Activated T-helper 9 cell treated with anti-CD3 and anti-CD28 coated beads, Interleukin-2, amount 50 U/mL, for 16 hours (primary cell): ENCODE measurements at places on chromosomes 12 and 14.

- DNase-seq, result no peak
Observed at GRCh38 chr12:51825216-51825615, 23.3 kb downstream of the FIGNL2 start.

DNA sequence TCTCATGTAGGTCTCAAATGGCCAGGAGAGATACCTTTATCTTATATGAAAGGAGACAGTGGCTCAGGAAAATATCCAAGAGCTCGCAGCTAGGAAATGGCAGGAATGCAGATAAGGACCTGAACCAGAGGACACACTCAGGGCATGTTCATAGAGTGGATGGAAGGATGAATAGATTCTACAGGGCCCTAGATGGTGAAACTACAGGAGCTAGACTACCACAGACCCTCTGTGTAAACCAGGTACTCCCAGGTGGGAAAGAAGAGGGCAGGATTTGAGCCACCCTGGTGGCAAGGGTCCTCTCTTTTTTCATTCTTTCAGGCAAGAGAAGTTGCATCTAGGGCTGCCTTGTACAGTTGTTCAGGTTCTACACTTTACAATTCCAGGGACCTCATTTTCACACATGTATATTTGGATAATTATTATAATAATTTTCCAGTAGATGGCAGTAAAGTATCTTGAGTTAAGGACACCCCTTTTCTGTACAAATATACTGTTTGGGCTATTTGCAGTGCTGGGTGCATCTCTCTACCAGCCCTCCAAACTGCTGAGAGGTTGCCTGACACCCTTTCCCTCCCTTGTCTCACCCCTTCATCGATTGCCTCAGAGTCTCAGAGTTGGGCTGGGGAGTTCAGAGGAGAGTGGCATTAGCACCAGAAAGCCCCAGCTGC is 10.5 kb upstream of the ZDHHC22 start:
- no peak for DNase-seq

- DNase-seq, result no peak
Observed at GRCh38 chr12:103824845-103825244, 16.2 kb downstream of the NT5DC3 start.

DNA sequence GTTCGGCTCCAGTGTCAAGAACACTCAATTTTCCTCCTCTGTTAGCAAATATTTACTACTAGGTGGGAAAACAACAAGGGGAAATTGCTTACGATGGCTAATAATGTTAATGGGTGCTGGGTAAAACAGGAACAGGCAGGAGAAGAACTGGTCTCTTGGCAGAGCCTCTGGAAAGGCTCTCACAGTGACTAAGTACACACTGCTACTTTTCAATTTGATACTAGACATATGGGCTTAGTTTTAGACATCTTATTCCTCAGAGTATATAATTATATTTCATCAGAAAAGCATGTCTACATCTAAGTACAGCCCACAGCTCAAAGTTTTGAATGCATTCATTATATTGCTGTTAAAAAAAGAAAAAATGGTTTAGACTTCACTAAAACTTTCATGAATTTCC is 65.4 kb upstream of the SAV1 start:
- no peak for DNase-seq

DNA sequence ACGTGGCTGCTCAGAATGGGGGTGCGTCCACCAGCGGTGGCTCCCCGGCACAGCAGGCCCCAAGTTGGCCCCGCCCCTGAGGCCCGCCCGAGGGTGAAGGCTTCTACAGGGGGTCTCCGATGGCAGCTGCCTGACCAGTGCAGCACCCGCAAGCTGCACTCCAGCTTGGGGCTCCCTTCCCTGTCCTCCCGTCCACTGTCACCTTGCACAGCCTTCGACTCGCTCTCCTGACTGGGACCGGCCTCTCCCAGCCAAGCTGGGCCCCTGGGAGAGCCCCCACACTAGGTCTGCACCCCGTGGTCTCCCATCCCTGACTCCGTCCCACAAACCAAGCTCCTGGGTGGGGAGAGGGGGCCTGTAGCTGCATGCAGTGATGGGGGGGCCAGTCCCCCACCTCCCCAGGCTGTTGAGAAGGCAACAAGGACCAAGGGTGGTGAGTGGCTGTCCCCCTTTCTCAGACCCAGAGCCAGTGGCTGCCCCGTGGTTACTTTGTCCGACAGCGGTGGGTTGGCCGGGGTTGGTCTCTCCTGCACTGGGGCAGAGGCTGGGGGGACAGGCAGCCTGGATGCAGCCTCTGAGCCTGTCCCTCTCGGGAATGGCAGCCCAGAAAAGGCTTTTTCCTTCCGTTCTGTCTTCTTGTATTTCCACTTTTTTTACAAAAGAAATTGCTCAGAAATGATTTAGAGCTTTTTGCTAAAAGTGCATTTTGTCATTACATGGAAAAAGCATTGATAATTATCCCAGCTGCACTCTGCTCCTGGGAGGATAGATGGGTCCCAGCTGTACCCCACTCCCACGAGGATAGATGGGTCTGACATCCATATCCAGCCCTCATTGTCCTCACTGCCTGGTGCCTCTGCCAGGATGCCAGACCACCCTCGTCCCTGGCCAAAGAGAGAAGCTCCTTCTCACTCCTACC is 217.0 kb downstream of the KIF26A start:
- DNase-seq, result no peak

DNA sequence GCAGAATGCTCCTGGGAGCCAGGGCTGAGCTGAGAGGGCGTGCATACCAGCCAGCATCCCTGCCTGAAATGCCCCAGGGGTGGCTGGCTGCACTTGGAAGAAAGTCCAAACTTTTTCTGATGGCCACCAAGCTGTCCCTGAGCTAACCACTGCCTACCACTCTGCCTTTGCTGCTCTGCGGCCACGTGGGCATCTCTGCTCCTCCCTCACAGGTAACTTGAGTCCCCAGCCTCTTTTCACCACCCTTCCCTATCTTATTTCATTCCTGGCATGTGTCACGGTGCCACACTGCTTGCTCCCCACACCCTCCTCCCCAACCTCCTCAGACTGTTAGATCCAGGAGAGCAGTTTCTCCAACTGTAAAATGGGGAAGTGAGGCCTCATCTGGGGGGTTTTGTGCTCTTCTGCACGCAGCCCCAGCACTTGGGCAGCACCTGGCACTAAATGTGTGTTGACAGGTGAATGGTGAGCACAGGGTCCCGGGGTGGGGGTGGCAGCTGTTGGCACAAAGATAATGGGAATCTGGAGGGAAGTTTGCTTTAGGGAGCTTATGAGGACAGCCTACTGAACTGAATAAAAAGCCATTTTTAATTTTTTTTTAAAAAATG is 113.0 kb downstream of the GLT1D1 start:
- no peak for DNase-seq

DNA sequence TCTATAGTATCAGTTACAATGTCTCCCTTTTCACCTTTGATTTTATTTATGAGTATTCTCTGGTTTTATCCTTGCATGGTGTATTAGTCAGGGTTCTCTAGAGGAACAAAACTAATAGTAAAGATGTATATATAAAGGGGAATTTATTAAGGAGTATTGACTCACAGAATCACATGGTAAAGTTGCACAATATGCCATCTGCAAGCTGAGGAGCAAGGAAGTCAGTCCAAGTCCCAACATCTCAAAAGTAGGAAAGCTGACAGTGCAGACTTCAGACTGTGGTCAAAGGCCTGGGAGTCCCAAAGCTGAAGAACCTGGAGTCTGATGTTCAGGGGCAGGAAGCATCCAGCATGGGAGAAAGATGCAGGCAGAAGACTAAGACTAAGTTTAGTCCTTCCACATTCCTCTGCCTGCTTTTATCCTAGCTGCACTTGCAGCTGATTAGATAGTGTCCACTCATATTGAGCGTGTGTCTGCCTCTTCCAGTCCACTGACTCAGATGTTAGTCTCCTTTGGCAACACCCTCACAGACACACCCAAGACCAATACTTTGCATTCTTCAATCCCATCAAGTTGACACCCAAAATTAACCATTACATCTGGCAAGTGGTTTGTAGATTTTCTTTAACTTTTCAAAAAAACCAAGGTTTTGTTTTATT is 308.0 kb upstream of the LMO3 start:
- DNase-seq, result no peak

DNA sequence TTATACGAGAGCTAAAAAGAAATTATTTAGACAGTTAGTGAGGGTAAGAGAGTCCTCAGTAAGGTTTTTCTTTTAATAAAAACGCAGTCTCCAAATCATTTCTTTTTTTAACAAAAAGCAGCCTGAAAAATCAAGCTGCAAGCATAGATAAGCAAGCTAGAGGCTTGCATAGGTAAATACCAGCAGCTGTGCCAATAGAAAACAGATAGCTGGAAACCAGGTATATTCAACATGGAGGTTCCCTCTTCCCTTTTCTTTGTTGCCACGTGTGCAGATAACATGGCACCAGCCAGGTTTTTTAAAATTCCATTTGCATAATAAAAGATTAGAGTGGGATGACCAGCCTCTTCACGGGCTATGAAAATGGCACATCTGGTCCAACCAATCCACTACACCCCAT is 6.1 kb upstream of the PRKAB1 start:
- no peak for DNase-seq

GRCh38 chr12:46486588-46486987 is 114.0 kb upstream of the SLC38A2 start:
- no peak for DNase-seq

DNA sequence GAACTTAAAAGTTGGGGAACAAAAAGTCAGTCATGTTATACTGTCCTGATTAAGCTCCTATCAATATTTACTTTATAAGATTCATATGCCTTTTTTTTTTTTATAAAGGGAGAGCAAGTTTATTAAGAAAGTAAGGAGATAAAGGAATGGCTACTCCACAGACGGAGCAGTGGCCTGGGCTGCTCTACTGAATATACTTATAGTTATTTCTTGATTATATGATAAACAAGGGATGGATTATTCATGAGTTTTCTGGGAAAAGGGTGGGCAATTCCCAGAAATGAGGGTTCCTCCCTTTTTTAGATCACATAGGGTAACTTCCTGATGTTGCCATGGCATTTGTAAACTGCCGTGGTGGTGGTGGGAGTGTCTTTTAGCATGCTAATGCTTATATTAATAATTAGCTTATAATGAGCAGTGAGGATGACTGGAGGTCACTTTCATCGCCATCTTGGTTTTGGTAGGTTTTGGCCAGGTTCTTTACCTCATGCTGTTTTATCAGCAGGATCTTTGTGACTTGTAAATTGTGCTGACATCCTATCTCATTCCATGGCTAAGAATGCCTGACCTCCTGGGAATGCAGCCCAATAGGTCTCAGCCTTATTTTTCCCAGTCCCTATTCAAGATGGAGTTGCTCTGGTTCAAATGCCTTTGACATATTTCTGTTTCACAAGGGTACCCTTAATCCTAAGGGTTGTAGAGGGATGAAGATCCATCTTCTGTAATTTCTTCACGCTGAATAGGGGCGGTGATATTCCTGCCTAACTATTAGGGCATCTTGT is 73.9 kb downstream of the OTOGL start:
- DNase-seq, result no peak

DNA sequence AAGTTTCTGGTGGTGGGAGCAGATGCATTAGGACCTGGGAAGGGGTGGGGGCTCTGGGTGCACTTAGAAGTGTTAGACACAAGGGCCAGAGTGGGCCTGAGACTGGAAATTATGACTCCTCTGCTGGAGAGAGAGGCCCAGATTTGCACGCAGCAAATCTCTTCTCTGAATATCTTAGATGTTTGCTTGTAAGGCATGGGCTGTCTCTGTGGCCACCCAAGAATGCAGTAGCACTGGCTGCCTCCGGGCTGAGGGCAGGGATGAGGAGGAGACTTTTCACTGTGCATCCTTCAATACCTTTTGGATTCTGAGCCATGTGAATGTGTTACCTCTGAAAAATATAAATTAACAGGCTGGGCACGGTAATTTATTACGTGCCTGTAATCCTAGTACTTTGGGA is 14.0 kb upstream of the RABGGTA start:
- no peak for DNase-seq

- DNase-seq, result no peak
Observed at GRCh38 chr12:28021704-28022103, 49.2 kb upstream of the PTHLH start.

GRCh38 chr14:102282751-102283465 is 22.1 kb downstream of the MOK start:
- no peak for DNase-seq

GRCh38 chr14:88565427-88565826 is 2.6 kb downstream of the ZC3H14 start:
- no peak for DNase-seq

DNA sequence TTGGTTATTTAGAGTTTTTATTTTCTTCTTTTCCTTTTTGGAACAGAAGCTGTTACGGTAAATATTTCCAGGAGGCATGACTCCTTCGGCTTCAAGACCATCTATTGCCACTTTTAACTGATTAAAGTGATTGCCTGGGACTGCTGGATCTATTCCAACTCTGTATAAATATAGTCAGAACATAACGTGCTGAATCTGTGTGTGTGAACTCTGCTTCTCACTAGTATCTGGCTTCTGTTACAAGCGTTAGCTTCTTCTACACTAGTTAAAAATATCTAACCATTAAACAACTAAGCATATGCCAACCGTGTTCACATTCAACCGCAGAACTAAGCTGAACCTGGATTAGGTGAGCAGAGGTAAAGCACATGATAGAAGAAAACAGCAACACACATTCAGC is 49.0 kb downstream of the TMTC1 start:
- DNase-seq, result no peak

DNA sequence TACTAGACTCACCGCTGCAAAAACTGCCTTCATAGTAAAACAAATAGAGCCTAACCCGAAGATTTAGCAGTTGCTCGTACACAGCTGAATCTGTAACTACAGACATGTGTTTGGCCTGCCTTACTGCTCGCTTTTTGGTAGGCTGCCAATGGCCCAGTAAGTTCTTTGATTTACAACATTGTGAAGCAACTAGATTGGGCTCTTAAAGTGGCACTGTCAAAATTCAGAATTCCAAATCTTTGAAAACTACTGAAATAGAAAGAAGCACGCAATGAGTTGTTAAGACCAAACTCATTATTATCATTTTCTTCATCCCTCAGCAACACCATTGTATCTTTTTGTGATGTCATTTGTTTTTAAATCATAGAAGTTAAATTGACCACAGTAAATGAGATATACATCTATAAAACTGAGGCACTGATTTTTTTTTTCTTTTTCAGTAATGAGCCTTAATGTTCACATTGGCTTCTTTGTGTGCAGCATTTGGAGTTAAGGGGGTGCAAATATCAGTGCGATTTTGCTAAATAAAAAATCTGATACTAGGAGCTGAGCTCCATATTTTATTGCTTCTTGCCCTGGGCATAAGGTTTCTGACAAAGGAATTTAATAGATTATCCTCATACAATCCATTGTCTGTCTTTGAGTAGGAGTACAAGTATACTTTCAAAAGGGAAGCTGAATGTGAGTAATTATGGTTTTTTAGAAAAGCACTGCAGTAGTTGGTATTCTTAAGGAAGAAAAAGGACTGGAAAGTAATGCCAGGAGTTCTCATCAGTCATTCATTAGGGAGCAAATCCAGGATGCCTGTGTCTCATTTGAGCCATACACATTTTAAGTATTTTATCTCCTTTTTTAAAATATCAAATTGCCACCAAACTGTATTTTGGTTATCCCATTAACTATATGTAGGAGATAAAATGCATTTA is 138.5 kb downstream of the KICS2 start:
- no peak for DNase-seq

DNA sequence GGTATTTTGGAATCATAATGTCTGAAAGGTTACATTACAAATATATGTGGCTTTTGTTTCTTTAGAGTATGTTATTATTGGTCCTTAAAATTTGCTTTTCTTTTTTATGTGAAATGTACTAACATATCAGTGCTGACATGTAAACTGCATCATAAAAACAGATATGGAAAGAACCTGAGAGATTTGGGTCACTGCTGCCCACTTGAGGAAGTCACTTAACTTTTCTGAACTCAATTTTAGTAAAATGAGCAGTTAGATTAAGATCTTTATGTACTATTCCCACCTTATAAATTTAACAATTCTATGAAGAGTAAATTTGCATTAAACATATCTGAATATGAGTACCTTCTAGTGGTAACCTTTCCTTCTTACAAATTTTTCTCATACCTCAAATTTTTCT is 7.5 kb downstream of the PTGR2 start:
- DNase-seq, result no peak
